ENCODE measurements at places on chromosomes 3 and 15. TPM values are rescaled to one million over a fixed set of nuclear protein-coding genes. Genes with fewer than 3 reads are reported as not detected.

Gene HTR3E
- total RNA-seq: not detected

DNA sequence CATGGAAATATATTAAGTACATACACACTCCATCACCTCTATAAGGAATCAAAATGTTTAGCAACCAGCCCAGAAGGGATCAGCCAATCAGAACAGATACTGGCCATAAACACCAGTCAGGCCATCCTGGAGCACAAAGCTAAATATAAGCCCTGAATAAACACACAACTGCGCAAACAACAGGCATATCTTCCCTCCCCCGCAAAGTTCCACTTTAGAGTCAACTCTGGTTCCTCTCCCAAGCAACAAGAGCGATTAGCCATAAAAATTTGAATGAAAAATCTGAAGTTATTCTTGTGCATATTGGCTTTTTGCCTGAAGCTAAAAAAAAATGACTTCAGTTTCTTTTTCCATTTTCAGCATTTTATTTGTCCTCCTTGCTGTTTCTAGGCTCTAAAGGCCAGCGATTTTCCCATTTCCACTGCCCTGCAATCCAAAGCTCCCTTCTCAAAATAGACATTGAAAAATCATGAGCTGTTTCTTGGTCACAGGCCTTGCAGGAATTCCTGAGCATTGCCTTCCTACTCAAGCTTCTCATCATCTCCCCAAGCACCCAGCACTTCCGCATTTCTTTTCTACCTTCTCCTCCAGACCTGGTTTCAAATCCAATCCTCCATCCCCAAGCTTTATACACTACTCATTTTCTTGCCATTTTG, 247.9 kb downstream of the ZMAT3 start:
- DNase-seq: no peak

Gene CLDN11
- 111 TPM for total RNA-seq

Gene GPR171
- not detected for total RNA-seq

Gene FRMD4B
- total RNA-seq: 87.6 TPM

- no peak for DNase-seq
Measured at GRCh38 chr3:74883690-74884089, 269.2 kb upstream of the CNTN3 start.

- DNase-seq: no peak
Measured at GRCh38 chr3:194112120-194113106, 23.5 kb upstream of the HES1 start.

Gene CFAP161
- total RNA-seq: 1.0 TPM

DNA sequence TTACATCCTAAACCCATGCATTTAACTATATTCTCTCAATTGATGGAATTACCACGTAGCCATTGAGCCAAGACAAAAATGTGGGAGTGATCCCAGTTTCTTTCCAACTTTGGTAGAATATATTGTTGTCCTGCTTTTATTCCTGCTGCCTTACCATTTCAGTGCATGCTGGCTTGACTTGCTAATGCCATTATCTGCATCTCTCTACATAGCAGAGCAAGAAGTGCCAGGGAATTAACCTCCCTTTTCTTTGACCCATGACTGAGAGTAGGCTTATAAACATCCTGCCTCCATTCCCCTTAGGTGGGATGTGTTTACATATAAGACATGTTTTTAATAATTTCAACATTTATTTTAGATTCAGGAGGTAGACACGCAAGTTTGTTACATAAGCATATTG, 1153.4 kb downstream of the IGSF11 start:
- DNase-seq: no peak

- no peak for DNase-seq
Measured at GRCh38 chr3:60954048-60954447, 297.2 kb downstream of the FHIT start.

- peak; percentile 85 for DNase-seq
Measured at GRCh38 chr3:101940521-101941317, 91.4 kb downstream of the NFKBIZ start.

Gene ABHD14A
- total RNA-seq: 17.0 TPM

GRCh38 chr15:37397266-37398022, 297.1 kb upstream of the MEIS2 start:
- no peak for DNase-seq

GRCh38 chr3:8760091-8760490, 9.3 kb downstream of the OXTR start:
- DNase-seq: no peak

Gene SAMMSON
- total RNA-seq: not detected

GRCh38 chr3:169522595-169523529, 140.7 kb downstream of the MECOM start:
- no peak for DNase-seq

Gene PCSK6
- 19.2 TPM for total RNA-seq

Gene TEX55
- total RNA-seq: not detected

DNA sequence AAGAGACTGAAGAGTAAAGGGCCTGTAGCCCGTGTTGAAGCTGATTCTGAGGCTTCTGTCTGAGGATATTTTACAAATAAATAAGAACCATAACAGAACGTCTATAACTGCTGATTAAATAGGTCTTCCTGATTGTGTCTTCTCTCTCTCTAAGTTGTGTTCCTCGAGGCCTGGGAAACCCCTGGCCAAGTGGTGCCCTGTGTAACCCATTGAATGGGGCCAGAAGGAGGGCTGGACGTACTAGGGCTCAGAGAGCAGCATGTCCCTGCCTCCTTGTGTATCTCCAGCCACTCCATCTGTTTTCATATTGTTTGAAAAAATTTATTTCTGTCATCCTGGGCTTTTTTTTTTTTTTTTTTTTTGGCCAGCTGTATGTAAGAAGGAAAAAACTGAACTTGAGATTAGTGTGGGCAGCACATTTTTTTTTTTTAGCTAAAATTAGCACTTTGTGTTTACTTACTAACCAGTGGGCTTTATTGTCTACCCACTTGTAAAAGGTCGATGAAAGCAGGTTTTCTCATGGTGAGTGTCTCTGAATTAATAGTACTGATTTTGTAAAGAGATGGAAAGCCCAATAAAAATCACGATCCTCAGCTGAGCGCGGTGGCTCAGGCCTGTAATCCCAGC, 10.7 kb downstream of the DHX30 start:
- DNase-seq: no peak

GRCh38 chr3:98786364-98787006, 23.3 kb downstream of the ST3GAL6 start:
- DNase-seq: no peak

DNA sequence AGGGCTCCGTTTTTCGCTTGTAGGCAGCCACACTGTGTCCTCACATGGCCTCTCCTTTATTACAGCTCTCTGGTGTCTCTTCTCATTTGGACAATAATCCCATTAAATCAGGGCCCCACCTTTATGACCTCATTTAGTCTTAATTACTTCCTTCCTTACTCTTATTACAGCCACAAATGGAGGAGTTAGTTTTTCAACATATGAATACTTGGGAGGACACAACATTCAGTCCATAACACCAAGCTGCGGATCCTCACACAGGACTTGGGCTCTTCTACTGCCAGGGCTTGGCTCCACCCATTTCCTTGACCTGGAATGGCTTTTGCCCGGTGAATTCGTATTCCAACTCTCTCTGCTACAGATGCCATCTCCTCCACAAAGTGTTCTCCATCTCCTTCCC, 74.3 kb upstream of the SLC7A14 start:
- no peak for DNase-seq

Gene RNF123
- 35.5 TPM for total RNA-seq

DNA sequence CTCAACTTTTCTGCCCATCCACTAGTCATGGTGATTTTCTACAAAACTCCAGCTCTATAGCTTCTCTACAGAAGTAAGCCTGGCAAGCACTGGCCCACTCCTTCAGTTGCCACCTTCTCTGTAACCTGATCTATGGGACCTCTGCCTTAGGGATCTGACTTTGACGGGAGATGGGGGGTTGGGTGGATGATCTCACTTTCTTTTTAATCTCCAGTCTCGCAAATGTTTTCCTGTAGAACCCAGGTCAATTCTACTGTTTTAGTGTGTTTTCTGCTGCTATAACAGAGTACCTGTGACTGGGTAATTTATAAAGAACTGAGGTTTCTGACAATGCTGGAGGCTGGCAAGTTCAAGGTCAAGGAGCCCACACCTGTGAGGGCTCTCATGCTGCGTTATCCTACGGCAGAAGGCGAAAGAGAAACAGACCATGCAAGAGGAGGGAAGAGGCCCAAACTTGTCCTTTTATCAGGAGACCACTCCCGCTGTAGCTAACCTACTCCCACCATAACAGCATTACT, 189.9 kb upstream of the THRB start:
- no peak for DNase-seq

Gene FBXL2
- 31.0 TPM for total RNA-seq

DNA sequence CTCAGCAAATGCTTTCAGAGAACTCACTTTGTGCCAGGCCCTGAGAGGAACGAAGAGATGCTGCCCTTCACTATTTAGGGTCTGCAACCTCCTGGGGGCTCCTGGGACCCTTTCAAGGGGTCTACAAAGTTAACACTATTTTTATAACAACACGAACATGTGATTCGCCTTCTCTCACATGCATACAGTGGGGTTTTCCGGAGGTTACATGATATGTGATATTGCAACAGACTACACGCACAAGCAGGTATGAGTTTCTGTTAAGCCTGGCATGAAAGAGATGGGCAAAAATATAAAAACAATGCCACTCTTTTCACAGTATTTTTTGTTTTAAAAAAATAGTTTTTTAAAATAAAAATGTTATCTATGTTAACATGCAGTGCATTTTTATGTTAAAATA, 10.3 kb downstream of the STARD5 start:
- no peak for DNase-seq

Gene TRPM1
- not detected for total RNA-seq

- DNase-seq: no peak
Measured at GRCh38 chr15:34768530-34768929, 13.7 kb upstream of the GJD2 start.

DNA sequence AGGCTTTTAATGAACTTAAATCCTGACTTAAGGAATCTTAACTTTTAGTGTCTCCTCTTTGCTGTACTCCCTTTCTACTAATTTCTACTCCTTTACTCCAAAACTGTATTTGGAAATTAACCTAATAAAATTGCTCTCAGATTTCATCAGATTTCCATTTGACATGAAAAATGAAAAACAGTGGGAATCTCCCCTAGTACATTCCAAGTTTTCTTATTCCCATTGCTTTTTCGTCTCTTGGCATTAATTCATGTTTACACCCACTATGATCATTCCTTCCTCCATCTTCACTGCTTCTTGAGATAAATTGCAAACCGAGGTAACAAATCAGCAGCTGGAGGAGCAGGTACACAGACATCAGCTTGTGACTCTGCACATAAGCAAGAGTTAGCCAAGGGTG, 208.7 kb downstream of the VGLL3 start:
- no peak for DNase-seq

DNA sequence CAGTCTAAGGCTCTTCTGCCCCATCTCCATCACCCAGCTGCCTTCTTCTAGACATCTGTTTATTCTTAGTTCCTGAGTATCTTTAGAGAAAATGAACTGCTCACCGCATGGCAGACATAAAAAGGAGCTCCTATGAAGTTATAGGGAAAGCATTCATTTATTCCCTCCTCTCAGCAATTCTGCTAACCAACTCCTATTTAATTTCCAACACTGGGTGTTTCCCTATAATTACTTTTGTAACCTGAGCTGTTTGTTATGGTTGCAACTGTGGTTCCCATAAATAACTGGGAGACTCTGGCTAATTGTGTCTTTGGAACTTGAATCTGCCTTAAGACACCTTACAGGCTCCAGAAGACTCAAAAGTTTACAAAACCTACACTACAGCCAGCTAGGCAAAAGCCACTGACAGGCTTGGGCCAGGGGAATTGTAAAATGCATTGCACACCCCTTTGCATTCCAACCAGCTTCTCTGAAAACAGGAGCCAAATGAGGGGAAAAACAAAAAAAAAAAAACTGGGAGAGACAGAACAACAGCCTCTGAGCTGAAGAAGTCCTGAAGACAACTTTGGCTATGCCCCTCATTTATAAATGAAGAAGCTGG, 231.5 kb upstream of the FEZF2 start:
- DNase-seq: no peak

DNA sequence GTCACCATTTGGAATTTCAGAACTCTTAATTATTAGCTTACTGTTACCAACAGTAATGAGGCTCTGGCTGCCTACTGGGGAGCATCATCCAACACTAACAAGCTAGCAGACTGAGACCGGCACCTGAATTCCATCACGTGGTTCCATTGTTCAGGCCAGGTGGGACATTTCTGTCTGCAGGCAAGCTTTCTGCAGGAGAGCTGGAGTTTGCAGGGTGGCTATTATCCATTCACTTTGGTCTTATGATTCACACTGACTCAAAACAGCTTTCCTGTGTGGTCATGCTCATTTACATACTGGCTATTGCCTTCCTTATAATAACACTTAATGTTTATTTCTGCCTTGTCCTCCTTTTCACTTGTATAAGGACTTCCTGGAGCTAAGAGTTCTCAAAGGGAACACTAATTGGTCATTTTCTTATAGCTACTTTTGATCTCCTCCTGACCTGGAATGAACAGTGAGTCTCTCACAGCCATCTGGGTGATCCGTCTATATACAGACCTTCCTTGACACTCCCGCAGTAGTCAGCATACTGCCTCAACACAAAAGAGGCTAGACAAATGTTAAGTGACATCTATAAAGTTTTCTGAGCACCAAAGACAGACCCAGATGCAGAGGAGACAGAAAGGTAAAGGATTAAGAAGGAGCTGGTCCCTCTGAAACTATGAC, 695.4 kb downstream of the FHIT start:
- no peak for DNase-seq

- no peak for DNase-seq
Measured at GRCh38 chr3:48232734-48233133, 8.2 kb upstream of the ZNF589 start.

Gene ARNT2
- 1.3 TPM for total RNA-seq

DNA sequence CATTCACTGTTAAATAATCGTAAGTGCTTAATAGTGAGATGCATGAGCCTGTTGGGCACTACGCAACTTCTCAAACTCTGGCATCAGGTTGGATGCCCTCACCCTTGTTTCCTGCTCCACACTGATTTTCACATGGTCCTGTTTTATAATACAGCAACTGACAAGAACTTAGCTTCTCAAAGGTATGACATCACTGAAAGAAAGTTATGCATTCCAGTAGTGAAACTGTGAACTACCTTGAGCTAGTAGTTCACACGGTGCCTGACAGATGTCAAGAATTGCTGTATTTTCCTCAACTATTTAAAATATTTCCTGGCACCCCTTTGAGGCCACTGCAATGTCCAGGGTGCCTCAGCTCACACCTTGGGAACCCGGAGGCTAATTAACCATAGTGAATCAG, 327.5 kb downstream of the RORA start:
- DNase-seq: no peak

Gene CCDC54
- not detected for total RNA-seq

- DNase-seq: peak; percentile 33
Measured at GRCh38 chr15:90101969-90102890, at the start of gene IDH2. Gene IDH2, minus strand, starts transcription at chr15:90102468. Its CDS starts 78 bp downstream, at chr15:90102390.

Data from glomerular endothelial cell (primary cell).